ENCODE measurements at places on chromosomes 5 and 9.

DNA sequence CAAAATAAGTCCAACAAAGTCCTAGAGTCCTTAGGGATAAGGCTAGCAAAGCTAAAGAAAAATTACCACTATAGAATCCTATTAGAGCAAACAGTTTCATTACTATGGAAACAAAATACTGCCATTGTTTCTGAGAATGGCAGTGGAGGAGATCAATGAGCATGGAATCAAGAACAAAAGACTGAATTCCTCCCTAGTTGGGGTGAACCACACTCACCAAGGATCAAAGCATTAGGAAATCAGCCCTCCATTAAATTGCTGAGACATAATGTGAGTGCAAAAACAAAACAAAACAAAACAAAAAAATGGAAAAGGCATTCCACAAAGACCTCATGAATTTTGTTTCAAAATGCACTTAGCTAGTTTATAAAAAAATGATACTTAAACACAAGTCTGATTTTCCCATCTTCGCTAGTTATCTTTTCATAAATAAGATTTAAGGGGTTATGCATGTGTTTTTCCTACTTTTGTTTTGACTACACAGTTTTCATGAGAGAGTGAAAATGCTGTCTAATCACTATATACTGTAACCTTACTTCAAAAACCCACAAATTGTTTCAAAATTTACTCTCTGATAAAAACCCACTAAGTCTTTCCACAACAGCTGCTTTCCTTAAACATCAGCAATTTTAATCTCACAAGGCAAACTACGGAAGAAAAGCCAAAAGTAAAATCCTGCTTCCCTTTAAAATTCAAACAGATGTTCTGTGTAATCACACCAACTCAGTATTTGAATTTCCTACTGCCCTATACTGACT is 9.7 kb downstream of the SERINC5 start:
- DNase-seq: peak; percentile 68

DNA sequence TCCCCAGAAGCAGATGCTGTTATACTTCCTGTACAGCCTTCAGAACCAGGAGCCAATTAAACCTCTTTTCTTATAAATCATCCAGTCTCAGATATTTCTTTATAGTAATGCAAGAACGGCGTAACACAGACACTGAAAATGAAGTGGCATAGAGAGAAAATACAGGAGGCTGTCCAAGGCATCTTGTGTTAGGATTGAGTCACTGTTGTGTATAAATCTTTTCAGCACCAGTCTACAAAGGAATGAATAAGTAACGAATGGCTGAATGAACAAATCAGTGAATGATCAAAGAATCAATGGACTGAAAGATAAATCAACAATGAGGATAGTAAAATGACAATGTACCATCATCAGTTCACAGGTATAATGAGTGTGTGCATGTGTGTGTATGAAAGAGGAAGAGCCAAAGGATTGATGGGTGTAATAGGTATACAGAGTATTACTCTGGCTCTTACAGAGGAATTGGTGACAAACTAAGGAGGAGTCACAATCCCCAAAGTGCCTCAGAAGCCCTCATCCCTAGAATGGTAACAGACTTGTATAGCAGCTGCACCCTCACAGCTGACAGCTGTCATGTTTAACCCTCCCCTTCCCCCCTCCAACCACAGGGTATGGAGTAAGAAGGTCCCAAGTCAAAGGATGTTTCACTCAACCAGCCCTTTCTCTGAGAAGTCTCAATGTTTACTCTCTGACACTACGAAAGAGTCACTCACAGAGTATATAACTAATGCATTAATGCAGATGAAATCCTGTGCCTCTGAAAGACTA is 29.8 kb upstream of the MIER3 start:
- no peak for DNase-seq

GRCh38 chr5:172403189-172403796 is 51.0 kb downstream of the SH3PXD2B start:
- DNase-seq: no peak

GRCh38 chr5:93591323-93591945 is 8.4 kb downstream of the NR2F1 start:
- DNase-seq: no peak

DNA sequence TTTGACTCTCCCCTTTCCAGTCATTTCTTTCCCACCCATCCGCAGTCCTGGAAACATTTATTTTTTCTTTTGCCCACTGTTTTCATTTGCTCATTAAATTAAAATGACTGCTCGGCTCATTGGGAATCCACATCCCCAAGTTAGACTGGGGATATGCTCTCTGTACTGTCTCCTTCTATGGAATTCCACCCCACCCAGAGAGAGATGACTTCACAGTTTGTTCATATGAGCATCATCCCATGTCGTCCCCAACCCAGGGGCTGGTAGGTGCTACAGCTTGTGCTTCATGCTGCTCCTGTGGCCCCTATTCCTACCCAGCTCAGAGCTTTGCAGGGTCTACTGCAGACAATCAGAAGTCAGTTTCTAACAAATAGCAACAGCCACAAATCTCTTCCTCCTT is 16.5 kb upstream of the RARS1 start:
- DNase-seq: no peak

DNA sequence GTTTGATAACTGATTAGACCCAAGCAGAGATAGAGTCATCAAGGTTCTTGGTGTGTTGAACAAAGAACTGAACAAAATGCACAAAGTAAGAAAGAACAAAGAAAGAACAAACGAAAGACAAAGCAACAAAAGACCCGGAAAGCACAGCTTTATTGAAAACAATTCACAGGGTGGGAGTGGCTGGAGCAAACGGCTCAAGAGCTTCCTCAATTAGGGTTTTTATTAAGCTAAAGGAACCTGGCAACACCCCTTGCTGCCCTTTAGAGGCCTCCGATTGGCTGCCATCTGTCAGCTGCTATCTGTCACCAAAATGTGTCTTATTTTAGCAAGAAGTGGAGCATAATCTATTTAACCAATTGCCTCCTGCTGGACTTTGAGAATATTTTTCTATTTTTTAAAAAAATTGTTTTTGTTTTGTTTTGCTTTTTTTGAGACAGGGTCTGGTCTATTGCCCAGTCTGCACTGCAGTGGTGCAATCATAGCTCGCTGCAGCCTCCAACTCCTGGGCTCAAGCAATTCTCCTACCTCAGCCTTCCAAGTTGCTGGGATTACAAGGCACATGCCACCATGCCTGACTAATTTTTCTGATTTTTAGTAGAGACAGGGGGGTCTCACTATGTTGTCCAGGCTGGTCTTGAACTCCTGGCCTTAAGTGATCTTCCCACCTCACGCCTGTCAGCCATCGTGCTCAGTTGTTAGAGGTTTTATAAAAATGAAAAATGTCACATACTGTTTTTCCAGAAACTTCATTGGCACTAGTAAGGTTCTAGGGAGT is 7.7 kb upstream of the ABO start:
- DNase-seq: no peak

- DNase-seq: peak; percentile 32
Observed at GRCh38 chr9:17402309-17402708, 176.6 kb upstream of the SH3GL2 start.

DNA sequence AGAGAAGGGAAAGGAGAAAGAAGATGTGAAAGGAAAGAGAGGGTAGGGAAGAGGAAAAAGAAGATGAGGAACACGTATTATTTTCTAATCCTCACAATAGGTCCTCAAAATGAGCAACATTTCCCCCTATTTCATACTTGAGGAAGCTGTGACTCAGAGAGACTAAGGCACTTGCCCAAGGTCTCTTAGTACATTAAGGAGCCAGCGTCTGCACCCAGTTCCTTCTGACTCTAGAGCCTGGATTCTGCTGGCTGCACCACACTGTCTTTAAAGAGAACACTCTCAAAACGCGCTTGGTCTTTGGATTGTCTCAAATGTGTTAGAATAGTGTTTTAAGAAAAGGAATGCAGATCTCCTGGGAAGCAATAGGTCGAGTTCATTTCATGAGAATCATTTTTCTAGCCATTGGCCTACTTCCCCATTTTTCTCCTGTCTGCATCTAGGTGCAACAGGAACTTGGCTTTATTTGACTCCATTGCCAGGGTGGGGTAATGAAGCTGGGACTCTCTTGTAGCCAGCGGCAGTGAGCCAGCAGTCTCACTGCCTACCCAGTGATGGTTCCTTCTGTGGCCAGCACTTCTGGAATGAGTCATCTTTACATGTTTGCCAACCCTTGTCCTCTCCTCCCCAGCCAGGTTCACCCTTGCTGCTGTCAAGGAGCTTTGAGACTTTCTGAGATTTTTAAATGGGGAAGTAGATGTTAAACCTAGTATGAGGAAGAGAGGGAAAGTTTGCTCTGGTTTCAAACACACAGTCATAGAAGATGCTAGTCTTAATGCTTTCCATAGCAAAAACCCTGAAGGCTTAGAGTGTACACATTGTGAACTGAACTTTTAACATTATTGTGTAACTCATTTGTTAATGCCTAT is 82.7 kb downstream of the DOCK8 start:
- peak; percentile 85 for DNase-seq
